Effector CD4-positive, alpha-beta T cell (primary cell): ENCODE measurements at places on chromosomes 6 and 20.

DNA sequence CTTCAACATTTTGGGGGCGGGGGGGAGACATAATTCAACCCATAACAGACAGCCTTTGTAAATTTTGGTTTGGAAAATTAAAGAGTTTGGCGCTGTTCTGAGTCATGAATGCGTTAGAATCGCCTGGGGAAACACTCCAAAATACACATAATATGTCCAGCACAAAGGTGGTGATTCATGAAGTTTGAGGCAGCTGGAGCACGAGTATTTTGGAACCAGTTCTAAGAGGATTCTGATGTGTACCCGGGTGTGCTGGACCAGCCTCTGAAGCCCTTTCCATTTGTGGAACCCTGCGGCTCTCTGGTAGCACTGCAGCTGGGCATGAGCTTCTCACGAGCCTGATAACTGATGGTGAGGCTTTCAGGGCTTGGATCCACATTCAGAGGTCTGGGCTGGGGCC is 4.7 kb downstream of the GMPR start:
- DNase-seq, result no peak

DNA sequence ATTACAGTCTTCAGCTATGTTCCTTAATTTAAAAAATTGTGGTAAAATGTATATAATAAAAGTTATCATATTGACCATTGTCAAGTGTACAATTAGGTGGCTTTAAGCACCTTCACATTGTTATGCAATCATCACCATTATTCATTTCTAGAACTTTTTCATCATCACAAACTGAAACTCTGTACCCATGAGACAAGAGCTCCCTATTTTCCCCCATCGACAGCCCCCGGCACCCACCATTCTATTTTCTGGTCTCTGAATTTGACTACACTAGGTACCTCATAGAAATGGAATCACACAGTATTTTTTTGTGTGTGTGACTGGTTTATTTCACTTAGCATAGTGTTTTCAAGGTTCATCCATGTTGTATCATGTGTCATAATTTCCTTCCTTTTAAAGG is 39.7 kb upstream of the FYN start:
- no peak for DNase-seq

DNA sequence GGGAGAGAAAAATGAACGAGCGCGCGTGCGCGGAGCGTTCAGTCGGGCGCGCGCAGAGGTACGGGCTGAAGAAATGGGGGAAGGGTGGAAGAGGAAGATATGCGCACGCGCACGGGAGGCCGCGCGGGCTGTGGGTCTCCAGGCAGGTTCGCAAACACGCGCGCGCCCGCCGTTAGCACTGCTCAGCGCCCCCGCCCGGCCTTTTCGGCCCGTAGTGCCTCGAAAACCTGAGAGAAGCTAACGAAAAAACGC is 393 bp downstream of the BCLAF1 start:
- DNase-seq, result peak; percentile 89

GRCh38 chr20:32354592-32355416 is 3.3 kb upstream of the ASXL1 start:
- DNase-seq, result no peak

DNA sequence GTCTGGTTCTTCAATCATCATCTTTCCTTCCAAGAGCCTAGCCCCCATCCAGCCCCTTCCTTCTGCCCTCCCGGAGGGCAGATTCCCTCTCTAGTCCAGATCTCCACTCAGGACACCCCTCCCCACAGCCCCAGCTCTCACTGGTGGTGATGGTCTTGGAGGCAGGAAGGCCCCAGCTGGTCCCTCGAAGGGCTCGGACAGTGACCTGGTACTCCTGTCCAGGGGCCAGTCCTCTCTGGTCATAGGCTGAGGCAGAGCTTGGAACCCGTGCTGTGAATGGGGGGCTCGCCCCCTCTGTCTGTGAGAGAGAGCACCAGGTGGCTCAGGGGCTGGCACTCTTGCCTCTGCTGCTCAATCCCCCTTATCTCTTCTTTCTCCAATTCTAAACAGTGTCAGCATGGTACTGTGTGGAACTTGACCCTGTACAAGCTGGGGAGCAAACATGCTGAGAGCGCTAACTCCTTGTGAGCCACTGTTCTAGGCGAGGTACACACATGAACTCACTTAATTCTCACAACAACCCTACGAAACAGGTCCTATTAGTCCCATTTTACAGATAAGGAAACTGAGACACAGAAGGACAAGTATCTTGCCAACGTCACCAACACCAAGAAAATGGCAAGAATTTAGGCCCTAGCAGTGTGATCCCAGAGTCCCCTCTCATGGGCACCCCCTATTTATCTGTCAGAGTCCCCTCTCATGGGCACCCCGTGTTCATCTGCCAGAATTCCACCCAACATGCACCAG is 19.9 kb downstream of the TNXB start:
- no peak for DNase-seq

- no peak for DNase-seq
Observed at GRCh38 chr6:33428224-33428965, 8.5 kb downstream of the SYNGAP1 start.

DNA sequence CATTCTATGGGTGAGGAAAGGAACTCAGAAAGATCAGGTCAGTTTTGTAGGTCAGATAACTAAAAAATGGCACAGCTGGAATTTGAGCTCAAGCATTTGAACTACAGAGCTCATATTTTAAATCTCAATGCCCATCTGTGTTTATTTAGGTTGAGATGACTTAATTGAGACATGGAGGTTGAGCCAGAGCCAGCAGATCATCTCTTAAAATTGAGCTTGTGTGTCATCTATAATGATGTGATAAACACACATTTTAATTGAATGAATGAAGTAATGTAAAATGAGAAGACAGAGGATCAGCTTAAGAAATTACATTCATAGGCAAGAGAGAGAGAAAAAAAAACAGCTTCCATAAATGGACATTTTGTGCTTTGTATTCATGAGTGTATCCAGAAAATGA is 3.7 kb downstream of the MANEA start:
- no peak for DNase-seq
